ENCODE measurements at places on chromosomes 12 and 14. TPM values are rescaled to one million over a fixed set of nuclear protein-coding genes. Genes with fewer than 3 reads are reported as not detected.

- DNase-seq, result no peak
Measured at GRCh38 chr14:103820908-103821307, 26.5 kb downstream of the PPP1R13B start.

The MMP19 gene
- polyA plus RNA-seq, result 1.1 TPM

- DNase-seq, result no peak
Measured at GRCh38 chr14:59374048-59374447, 91.1 kb downstream of the GPR135 start.

The NKX2-1 gene
- not detected for polyA plus RNA-seq

- DNase-seq, result no peak
Measured at GRCh38 chr12:117680312-117680711, 288.5 kb downstream of the KSR2 start.

DNA sequence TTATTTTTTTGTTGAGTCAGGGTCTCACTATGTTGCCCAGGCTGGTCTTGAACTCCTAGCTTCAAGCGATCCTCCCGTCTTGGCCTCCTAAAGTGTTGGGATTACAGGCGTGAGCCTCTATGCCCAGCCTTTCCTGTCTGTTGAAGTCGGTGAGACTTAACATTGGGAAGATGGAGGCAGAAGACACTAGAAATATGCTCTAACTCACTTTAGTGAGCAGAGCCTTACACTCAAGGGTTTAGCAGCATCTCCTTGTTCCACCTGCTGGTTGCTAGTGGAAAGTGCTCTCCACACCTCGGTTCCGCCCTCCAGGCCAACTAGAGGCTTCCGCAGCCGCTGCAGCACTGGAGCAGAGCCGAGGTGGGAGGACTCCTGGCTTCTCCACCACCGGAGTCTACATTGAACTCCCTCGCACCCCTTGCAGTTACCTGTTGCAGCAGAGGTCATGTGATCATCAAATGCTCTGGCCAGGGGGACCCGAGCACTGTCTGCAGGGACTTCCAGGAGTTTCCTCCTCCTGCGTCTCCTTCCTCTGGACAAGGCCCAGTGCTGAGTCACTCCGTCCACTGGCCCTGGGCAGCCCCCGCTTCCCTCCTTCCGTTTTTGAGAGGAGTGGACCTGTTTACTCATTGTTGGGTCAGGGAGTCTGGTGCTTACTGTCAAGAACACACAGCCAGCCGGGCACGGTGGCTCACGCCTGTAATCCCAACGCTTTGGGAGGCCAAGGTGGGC, 9.4 kb upstream of the HVCN1 start:
- no peak for DNase-seq

DNA sequence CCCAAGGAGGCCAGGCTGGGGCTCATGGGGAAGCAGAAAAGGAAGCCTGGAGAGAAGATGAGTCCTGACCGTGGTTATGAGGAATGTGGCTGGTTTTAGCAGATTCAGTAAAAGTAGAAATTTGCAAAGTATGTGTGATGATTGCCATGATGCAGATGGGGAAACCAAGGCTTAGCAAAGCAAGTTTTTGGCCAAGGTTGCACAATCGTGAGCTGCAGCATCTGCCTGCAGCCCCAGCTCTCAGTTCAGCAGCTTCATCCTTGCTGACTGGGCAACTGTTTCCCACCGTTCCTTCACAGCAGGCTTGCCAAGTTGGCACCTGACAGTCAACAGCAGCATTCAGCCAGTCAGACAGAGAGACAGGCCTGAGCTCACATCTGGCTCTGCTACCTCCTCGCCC, 656.7 kb downstream of the MED13L start:
- DNase-seq, result no peak

GRCh38 chr14:31926123-31926522, 151.0 kb upstream of the ARHGAP5 start:
- DNase-seq, result no peak

- DNase-seq, result no peak
Measured at GRCh38 chr14:84592770-84593169, 937.2 kb upstream of the FLRT2 start.

The PLEKHG3 gene
- 96.5 TPM for polyA plus RNA-seq

DNA sequence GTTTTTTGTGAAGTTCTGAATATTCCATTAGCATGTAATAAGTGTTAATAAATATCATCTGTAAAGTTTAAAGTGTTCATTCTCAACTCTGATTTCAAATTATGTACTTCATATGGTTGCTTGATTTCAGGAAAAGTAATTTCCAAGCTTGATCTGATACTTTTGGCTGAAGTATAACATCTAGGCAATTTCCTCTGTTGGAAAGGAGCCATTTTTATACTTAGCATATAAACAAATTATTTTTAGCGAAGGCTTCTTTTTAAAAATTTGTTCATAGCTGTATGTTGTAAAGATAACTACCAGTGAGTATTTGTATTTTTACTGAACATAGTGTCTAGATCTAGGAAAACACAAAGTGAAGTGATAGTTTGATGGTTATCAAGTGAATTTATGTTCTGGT, 153.4 kb upstream of the TMTC2 start:
- DNase-seq, result no peak

- DNase-seq, result no peak
Measured at GRCh38 chr14:54789781-54790480, 112.7 kb downstream of the GCH1 start.

The NRIP2 gene
- polyA plus RNA-seq, result 33.2 TPM

DNA sequence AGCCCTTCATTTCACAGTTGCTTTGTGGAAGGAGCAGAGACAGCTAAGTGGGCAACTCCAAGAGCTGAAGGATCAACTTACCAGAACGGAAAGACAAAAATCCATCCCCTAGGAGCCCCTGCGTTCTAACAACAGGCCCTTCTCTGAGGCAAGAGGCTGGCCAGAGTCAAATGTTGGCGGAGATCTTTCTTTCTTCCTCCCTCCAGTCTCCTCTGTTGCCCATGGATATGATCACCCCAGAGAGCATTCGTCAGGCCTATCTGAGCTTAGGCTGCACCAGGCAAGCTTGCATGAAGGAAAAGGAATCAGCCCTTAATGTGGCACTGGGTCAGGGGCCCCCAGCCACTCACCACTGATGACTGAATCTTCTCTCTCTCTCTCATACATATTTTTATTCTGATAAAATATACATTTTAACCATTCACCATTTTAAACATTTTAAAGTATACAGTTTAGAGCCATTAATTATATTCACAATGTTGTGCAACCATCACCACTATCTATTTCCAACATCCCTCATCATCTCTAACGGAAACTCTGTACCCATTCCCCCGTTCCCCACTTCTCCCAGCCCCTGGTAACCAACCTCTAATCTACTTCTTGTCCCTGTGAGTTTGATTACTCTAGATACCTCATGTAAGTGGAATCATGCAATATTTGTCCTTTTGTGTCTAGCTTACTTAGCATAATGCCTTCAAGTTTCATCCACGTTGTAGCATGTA, 52.9 kb upstream of the CCND2 start:
- DNase-seq, result no peak

GRCh38 chr12:120581998-120582397, 796 bp upstream of the POP5 start:
- DNase-seq, result no peak

GRCh38 chr14:79890527-79890926, 320.8 kb downstream of the DIO2 start:
- no peak for DNase-seq

The OR9K2 gene
- not detected for polyA plus RNA-seq

DNA sequence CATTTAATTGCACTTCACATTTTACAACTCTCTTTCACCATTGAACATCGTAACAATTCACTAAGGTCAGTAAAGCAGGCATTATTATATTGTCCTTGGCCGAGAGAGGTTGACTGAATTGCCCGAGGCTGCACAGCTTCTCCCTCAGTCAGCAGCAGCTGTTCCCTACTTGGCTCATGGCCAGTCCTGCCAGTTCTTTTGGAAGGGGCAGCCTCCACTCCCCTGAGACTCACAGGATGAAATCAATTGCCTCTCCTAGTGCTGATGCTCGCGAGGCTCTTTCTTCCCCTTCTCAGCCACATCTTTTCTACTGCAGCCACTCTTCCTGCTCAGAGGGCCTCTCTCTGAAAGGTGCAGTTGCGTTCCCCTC, 79.9 kb upstream of the KCNA1 start:
- DNase-seq, result no peak

All from left renal cortex interstitium (tissue), 4 donors.